ENCODE measurements at places on chromosomes 3 and 15. TPM values are rescaled to one million over a fixed set of nuclear protein-coding genes. Genes with fewer than 3 reads are reported as not detected.

DNA sequence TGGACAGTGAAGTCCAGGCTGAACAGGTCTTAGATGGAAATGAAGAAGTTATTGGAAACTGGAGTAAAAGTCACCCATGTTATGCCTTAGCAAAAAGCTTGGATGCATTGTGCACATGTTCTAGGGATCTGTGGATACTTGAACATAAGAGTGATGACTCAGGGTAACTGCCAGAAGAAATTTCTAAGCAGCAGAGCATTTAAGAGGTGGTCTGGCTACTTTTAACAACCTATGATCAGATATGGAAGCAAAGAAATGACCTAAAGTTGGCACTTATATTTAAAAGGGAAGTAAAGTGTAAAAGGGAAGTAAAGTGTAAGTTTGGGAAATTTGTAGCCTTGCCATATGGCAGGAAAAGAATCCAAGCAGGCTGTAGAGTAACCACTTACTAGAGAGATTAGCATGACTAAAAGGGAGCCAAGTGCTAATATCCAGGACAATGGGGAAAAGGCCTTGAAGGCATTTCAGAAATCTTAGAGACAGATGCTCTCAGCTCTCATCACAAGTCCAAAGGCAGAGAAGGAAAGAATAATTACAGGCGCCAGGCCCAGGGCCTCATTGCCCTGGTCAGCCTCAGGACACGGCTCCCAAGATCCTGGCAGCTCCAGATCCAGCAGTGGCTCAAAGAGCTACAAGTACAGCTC is 73.9 kb upstream of the KCNH8 start:
- no peak overlapping the region for H3K27ac ChIP-seq
- H3K4me3 ChIP-seq, result no peak overlapping the region
- no peaks in the 10 kb centered on the region for H3K4me1 ChIP-seq
- DNase-seq, result no peak

DNA sequence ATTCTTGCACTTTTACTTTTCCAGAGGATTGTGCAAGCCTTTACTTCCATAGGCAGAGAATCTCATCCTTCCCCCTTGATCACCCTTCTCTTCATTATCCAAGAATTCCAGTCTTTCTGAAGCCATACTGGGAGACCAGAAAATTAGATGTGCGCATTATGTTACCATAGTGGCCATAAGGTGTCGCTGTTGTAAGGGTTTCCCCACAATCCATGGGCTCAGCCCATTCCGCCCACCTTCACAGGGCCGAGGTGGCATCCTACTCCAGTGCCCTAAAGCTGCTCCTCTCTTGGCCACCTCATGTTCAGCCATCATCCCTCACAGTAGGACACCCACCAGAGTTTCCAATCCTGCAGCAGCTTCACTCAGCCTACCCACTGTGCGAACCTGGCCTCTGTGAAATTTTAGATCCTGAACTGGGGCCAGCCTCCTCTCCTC is 35.0 kb downstream of the CTSH start:
- DNase-seq, result no peak
- no peak overlapping the region for H3K27ac ChIP-seq
- H3K4me1 ChIP-seq, result peaks cover 14% of the 10 kb centered on the region

GRCh38 chr3:101836652-101837598 is 12.4 kb upstream of the NFKBIZ start:
- H3K27ac ChIP-seq, result no peak overlapping the region
- no peaks in the 10 kb centered on the region for H3K27me3 ChIP-seq
- DNase-seq, result no peak
- H3K4me3 ChIP-seq, result no peak overlapping the region
- no peaks in the 10 kb centered on the region for H3K36me3 ChIP-seq
- peaks cover 3% of the 10 kb centered on the region for H3K4me1 ChIP-seq

DNA sequence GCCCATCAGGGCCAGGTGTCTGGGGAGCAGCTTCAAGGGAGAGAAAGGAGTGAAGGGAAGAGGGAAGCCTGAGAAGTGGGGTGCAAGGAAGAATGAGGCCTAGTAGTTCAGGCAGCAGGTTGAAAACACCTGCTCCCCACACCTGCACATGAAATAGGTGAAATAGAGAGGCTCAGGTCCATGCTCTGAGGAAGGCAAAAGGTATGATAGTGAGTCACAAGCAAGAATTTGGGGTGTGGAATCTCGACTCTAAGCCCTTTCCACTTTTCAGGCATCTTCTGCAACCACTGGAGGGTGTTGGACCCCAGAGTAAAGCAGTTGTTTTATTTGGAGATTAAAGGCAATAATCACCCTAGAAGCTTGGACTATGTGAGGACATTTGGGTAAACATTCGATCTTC is 157.5 kb downstream of the CTNNB1 start:
- no peak overlapping the region for H3K4me3 ChIP-seq
- no peaks in the 10 kb centered on the region for H3K4me1 ChIP-seq
- H3K36me3 ChIP-seq, result no peaks in the 10 kb centered on the region
- no peaks in the 10 kb centered on the region for H3K27me3 ChIP-seq
- H3K27ac ChIP-seq, result no peak overlapping the region
- no peak for DNase-seq

The C3orf22 gene
- total RNA-seq, result not detected

The STAC gene
- total RNA-seq, result not detected

The SCG5 gene
- total RNA-seq, result not detected

The GPR62 gene
- not detected for total RNA-seq

- no peaks in the 10 kb centered on the region for H3K27me3 ChIP-seq
- no peaks in the 10 kb centered on the region for H3K36me3 ChIP-seq
- no peak overlapping the region for H3K27ac ChIP-seq
- no peak overlapping the region for H3K4me3 ChIP-seq
Measured at GRCh38 chr3:195110647-195111318, 160.2 kb downstream of the XXYLT1 start.

DNA sequence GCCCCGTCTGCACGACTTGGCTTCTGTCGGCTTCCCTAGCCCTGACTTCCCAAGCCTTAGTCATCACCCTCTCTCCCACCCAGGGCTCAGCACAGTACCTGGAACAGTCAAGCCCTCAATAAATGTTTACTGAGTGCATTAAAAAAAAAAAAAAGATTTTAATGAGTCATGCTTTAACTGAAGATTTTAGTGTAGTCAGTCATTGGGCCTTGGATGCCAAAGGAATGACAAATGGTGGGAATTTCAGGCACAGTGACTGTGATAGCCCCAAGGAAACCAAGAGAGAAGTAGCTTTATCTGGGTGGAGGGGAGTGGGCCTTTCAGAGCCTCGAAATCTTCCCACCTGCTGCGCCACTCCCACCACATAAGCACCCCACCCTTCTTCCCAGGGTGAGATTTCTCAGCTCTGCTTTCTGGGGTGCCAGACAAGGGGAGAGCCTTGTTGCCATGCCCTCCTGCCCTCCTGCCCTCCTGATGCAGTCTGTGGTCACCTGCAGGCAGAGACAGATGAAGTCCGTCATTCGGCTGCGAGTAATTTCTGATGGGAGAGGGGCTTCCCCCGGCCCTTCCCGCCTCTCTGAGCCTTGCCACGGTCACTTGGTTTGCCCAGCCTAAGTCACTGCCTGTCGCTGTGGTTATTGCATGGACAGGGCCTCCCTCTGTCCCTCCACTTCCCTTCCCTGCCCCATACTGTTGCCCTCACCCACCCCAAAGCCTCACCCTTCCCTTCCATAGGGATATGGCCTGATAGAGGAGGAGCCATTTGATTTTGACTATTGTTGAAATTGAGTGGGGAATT is 41.8 kb downstream of the SMAD3 start:
- peak; percentile 29 for DNase-seq
- H3K4me3 ChIP-seq, result no peak overlapping the region
- no peaks in the 10 kb centered on the region for H3K27me3 ChIP-seq
- H3K27ac ChIP-seq, result peak overlapping the region; percentile 50
- H3K36me3 ChIP-seq, result no peaks in the 10 kb centered on the region

- H3K4me1 ChIP-seq, result no peaks in the 10 kb centered on the region
- no peak overlapping the region for H3K27ac ChIP-seq
- H3K4me3 ChIP-seq, result no peak overlapping the region
- no peaks in the 10 kb centered on the region for H3K36me3 ChIP-seq
- no peak for DNase-seq
Measured at GRCh38 chr3:96347289-96347688, 467.1 kb upstream of the EPHA6 start.

The LYZL4 gene
- not detected for total RNA-seq

DNA sequence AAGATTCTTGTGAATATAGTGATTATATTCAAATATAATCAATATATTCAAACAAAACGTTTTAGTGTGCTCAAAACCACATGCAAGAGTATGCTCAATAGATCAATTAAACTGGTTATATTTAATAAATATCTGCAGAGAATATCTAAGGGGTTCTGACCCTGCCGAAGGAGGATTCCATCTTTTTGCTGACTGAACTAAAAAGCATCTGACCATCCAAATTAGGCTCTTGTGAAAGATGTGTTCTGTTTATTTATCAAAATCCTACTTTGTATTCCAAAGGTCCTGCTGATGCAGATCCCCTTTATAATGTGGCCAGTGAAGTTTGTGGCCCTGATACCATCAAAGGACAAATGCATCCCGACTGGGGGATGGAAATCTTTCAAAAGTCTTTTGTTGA is 41.8 kb upstream of the ARPIN start:
- no peaks in the 10 kb centered on the region for H3K4me1 ChIP-seq
- H3K4me3 ChIP-seq, result no peak overlapping the region
- no peak overlapping the region for H3K27ac ChIP-seq
- H3K27me3 ChIP-seq, result no peaks in the 10 kb centered on the region
- H3K36me3 ChIP-seq, result no peaks in the 10 kb centered on the region
- DNase-seq, result no peak

- H3K4me1 ChIP-seq, result no peaks in the 10 kb centered on the region
- no peak overlapping the region for H3K4me3 ChIP-seq
- H3K27ac ChIP-seq, result peak overlapping the region; percentile 5
- DNase-seq, result no peak
Measured at GRCh38 chr15:49135342-49135857, 20.0 kb downstream of the COPS2 start.

GRCh38 chr3:178551916-178552321 is 15.7 kb downstream of the KCNMB2 start:
- H3K27me3 ChIP-seq, result no peaks in the 10 kb centered on the region
- H3K27ac ChIP-seq, result no peak overlapping the region
- DNase-seq, result no peak
- H3K4me1 ChIP-seq, result no peaks in the 10 kb centered on the region

The IGDCC3 gene
- total RNA-seq, result not detected

The CP gene
- total RNA-seq, result not detected

The UTS2B gene
- total RNA-seq, result not detected

The RBMS3 gene
- not detected for total RNA-seq

GRCh38 chr3:196979545-196979944 is 10.9 kb upstream of the PIGZ start:
- H3K36me3 ChIP-seq, result no peaks in the 10 kb centered on the region
- DNase-seq, result no peak
- peaks cover 5% of the 10 kb centered on the region for H3K4me1 ChIP-seq
- H3K4me3 ChIP-seq, result no peak overlapping the region
- H3K27ac ChIP-seq, result no peak overlapping the region

DNA sequence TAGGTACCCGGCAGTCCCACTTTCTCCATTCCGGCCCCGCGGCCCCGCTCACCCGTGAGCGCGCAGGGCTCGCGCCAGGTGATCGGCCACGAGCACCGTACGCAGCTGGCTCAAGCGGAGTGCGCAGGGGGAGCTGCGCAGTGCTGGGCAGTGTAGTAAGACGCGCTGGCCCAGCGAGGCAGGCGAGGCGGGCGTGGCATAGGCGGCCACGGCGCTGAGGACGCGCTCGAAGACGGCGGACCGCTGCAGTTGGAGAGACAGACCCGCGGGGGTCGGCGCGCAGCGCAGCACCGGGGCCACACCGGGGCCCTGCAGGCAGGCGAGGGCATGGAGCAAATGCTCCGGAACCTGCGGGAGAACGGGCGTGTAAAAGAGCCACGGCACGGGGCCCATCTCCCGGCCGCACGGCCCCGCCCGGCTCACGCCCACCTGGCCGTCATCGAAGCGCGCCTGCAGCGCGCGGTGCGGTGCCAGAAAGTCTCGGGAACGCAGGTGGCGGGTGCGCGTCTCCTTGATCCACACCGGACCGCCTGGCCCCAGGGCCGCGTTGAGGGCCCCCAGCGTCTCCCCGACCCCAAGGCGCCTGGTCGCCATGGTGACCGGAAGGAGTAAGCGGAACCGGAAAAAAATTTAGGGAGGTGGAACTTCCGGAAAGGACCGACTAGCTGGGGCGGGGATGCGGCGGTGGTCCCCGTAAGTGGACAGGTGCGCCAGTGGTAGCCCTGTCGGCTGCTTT is at the start of gene DALRD3:
Gene DALRD3, minus strand, starts transcription at position 610 of the 736 bp plus-strand sequence. Its CDS starts 16 bp downstream, at position 594.
- peak; percentile 73 for DNase-seq
- H3K4me3 ChIP-seq, result peak within 1 kb of the TSS; percentile 68
- H3K27ac ChIP-seq, result peak within 1 kb of the TSS; percentile 79
- peaks cover 45% of the 10 kb centered on the region for H3K4me1 ChIP-seq

The A4GNT gene
- total RNA-seq, result not detected

DNA sequence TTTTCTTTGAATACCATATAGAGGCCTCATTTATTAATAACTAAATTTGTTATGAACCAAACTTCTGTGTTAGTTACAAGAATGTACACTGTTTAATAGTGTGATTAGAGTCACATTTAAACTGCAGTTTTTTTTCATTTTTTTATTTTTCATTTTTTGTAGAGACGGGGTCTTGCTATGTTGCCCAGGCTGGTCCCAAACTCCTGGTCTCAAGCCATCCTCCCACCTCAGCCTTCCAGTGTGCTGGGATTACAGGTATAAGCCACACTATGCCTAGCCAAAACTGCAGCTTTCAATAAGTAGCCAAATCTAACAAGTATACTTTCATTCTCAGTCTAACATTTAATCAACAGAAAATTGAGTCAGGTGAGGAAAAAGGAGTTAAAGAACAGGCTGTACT is 10.2 kb upstream of the ATP11B start:
- no peak for DNase-seq
- no peak overlapping the region for H3K27ac ChIP-seq
- H3K36me3 ChIP-seq, result no peaks in the 10 kb centered on the region
- H3K4me3 ChIP-seq, result no peak overlapping the region

The THBS1 gene
- 27.1 TPM for total RNA-seq

The RARB gene
- total RNA-seq, result not detected

GRCh38 chr3:100042166-100042981 is 71.9 kb downstream of the FILIP1L start:
- no peak overlapping the region for H3K4me3 ChIP-seq
- H3K27ac ChIP-seq, result no peak overlapping the region

DNA sequence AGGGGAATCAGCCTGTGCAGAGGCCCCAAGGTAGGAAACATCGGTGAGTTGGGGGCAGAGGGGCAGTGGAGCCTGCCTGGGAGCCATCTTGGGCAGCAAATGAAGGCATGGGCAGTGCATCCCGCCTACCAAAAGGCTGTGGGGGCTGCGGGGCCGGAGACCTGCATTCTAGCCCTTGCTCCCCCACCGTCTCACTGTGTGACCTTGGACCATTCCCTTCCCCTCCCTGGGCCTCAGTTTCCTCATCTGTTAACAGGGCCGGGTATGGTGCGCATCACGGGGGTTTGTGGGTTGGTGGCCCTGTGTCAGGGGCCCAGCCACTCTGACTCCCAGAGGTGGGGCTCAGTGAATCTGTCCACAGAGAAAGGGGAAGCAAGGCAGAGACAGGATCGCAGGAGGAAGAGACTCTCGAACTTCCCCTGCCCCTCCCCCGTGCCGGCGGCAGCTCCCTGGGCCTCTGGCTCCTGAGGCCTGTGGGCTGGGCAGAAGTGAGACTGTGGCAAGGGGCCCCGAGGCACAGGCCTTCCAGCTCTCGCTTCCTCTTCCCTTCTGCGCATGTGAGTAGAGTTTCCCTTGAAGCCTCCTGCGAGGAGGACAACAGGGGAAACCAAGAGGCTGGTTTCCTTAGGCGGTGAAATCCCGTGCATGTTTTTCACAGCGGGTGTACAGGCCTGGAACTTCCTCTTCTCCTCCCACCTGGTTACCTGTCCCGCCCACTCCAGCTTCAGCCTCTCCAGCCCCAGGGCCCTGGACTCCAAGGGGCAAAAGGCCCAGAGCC is 42.9 kb downstream of the IDH2 start:
- no peaks in the 10 kb centered on the region for H3K36me3 ChIP-seq
- H3K27ac ChIP-seq, result peak overlapping the region; percentile 84
- H3K4me3 ChIP-seq, result no peak overlapping the region
- H3K4me1 ChIP-seq, result peaks cover 71% of the 10 kb centered on the region

- H3K36me3 ChIP-seq, result no peaks in the 10 kb centered on the region
- H3K27me3 ChIP-seq, result no peaks in the 10 kb centered on the region
- no peaks in the 10 kb centered on the region for H3K4me1 ChIP-seq
Measured at GRCh38 chr3:184289426-184289938, 9.6 kb upstream of the PSMD2 start.
